ENCODE measurements at places on chromosomes 1 and 21.

GRCh38 chr1:165603810-165604209, 27.2 kb upstream of the MGST3 start:
- DNase-seq, result no peak

GRCh38 chr21:37753122-37753599, 163.1 kb downstream of the KCNJ6 start:
- no peak for DNase-seq

GRCh38 chr1:150532860-150533259, 16.3 kb upstream of the ADAMTSL4 start:
- DNase-seq, result no peak

DNA sequence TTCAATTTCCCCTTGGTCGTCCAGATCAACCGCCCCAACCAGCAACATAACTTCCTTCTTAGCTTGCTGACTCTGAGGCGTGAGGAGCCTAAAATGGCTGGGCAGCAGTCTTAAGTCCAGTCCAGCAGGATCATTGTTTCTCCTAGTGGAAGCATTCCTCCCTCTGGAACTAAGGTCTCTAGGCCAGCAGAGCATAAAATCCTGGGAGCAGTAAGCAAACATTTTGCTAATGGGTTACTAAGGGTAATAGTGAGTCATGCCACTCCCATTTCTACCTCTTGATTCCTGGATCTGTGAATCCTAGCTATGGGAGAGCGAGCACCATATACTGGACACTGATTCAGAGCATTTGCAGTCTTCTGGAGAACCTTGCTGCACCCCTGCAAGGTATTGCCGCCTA, 59.9 kb downstream of the ADSS2 start:
- DNase-seq, result no peak

DNA sequence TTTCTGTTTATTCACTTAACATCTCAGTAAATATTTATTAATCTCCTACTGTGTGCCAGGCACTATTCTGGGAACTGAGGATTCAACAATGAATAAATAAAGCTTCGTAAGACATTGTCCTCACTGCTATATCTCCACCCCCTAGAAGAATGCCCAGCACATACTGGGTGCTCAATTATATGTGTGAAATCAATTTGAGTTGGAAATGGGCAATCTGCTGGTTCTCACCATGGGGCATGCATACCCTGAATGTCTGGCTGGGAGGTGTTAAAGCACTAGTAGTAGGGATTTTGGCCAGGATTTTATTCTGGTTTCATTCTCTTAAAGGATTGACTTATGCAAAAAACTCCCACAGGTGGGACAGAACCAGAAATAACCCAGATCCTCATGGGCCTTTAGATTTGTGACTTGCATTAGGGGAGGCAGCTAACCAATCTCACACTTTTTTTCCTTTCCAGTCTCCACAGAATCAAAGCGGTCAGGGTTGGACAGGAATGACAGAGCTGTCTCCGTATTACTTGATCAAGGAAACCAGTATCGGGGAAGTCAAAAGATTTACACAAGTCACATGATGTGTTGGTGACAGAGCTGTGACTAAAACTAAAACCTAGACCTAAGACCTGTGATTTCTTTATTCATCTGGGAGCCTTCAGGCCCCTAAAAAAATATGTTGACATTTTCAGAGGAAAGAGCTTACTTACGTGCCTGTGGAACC, 12.8 kb downstream of the GFI1 start:
- no peak for DNase-seq

DNA sequence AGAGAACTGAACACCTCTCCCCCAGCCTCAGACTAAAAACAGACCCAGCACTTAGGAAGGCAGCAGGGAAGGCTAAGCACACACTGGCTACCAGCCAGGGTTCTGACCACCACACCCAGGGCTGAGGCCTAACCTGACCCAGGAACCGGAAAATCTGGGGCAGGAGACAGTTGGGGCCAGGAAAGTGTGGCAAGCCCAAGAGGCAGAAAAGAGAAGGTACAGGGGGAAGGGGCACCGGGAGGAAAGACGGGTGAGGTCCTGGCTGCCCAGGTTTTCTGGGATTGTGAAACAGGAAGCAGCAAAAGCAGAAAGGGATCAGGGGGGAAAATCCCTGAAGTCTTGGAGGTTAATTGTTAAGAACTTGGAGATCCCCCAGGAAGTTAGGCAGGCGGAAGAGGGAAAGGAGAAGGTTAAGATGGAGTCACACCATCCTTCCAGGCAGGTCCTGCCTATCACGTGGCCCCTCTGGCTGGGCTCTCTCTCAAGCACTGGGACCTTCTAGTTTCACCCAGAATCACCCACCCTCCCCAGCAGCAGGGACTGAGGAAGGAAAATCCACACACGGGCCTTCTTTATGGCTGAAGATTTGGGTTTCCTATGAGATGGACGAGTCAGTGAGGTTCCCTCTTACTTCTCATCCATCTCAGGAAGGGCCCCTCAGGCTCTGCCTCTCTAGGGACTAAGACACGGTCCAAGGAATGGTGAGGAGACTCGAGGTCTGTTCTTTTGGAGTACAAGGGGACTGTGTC, 2.6 kb downstream of the HDGF start:
- no peak for DNase-seq

GRCh38 chr1:65247419-65248359, 61.7 kb upstream of the DNAJC6 start:
- DNase-seq, result peak; percentile 13

- no peak for DNase-seq
Observed at GRCh38 chr21:40803101-40803500, 43.9 kb downstream of the DSCAM start.

- no peak for DNase-seq
Observed at GRCh38 chr1:55669293-55669692, 454.1 kb upstream of the USP24 start.

GRCh38 chr1:168333562-168334276, 53.0 kb downstream of the TBX19 start:
- no peak for DNase-seq

- DNase-seq, result no peak
Observed at GRCh38 chr1:112506306-112506705, 2.5 kb upstream of the WNT2B start.

DNA sequence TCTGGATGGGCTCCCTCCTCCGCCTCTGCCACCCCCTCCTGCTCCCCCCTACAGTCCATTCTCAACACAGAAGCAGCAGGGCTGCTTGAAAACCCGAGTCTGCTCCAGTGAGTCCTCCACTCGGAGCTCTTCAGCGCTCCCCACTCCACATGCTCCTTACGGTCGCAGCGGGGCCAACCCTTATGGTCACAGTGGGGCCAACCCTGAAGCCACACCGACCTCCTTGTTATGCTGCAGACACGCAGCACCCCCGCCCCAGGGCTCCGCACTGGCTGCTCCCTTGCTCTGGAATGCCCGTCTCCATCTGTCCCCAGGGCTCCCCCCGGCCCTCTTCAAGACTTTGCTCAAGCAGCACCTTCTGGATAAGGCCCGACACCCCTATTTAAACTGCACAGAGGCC, 22.6 kb downstream of the GPR157 start:
- DNase-seq, result no peak

DNA sequence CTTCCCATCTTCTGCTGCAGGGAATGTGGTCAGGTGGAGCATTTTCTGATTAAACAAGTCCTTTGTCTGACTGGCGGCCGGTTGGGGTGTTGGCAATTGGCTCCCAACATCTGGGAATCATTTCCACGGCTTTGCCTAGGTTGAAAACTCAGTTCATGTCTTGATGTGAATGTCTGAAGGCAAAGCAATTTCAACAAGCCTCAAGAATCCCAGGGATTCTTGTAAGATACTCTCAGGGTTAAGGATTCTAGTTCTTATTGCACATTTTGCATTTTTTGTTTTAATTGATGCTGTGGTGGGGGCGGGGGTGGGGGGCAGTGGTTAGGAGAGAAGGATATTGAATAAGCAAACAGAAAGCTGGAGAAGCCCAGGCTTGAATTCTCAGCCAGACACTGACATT, 273.9 kb downstream of the KIF26B start:
- no peak for DNase-seq

- DNase-seq, result no peak
Observed at GRCh38 chr1:212738330-212738729, 38.7 kb upstream of the BATF3 start.

DNA sequence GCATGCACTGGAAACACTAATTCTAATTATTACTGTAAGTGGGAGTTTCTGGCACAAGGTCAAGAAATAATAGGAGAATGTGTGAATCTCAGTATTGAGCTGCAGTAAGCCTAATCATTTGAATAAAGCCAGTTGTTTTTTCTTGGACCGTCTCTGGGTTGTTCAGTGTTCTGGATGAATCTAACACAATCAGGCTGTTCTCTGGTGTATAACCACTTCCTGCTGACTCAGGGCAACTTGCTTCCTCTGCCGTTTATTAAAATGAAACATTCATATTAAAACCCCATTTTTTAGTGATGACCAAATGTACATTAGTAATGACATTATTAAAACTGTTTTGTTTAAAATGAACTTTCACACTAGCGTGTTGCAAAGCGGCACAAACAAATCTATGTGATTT, 273.1 kb upstream of the SNX7 start:
- DNase-seq, result no peak

DNA sequence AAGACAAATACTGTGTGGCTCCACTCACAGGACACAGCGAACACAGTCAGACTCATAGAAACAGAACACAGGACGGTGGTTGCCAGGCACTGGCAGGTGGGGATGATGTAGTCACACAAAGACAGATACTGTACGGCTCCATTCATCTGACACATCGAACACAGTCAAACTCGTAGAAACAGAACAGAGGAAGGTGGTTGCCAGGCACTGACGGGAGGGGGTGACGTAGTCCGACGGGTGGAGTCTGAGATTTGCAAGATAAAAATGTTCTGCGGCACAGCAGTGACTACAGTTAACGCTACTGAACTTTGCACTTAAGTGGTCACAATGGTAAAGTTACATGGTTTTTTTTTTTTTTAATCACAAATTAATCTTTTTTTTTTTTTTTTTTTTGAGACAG, 18.7 kb downstream of the C21orf58 start:
- no peak for DNase-seq

DNA sequence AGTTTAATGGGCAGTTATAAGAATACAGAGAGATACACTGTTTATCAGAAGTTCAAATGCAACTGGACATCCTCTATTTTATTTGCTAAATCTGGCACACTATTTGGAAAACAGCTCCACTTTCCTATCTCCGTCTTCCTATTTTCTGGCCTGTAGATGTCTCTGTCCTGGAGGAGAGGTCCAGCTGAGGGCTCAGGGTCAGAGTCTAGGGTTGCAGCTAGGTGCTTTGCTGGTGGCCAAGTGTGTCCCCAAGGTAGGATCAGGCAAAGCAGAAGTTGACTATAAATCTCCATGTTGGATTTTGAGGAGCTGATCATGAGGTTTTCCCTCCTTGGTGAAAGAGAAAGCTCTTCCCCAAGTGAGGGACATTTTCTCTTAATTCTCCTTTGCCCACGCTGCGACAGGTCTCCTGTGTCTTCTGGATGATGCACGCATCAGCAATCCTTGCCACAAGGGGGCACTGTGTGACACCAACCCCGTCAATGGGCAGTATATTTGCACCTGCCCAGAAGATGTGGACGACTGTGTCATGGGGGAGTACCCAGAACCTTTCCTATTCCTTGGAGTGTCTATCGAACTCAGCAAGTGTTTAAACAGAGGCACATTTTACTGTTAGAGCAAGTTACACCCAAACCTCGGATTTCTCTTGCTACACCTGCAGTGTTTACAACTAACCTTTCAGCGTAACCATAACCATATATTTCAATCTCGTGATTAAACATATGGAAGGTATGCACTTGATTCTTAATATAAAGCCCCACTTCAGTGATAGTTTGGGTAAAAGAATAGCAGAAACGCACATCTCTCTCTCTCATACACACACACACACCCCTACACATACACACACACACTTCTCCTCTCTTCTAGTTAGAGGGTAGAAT, 10.2 kb downstream of the ADAM30 start:
- DNase-seq, result no peak

- DNase-seq, result no peak
Observed at GRCh38 chr21:42350927-42351426, at the start of gene TFF2. Gene TFF2 (minus strand): TSS chr21:42350994. CDS start chr21:42350957, 37 bp downstream.

- no peak for DNase-seq
Observed at GRCh38 chr1:89649783-89650182, 16.9 kb downstream of the LRRC8C start.

- no peak for DNase-seq
Observed at GRCh38 chr1:101278845-101279244, 42.0 kb downstream of the S1PR1 start.

- no peak for DNase-seq
Observed at GRCh38 chr21:35926003-35926740, 134.2 kb downstream of the SETD4 start.

DNA sequence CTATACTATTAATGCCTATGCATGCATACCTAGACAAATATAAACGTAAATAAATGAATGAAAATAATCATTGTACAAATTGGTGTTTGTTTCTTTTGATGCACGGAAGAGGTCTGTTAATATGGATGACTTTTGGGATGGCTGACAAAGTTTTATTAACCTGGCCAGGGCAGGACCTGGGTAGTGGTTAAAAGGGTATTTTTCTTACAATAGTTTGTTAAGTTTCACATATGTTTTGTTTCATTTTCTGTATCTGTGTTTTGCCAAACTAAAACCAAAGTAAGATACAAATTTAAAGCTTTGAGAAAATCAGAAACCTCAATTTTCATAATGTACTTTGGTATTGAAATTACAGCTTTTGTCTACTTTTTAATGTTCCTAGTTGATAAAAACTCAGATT, 222.7 kb upstream of the OLFM3 start:
- no peak for DNase-seq

- DNase-seq, result no peak
Observed at GRCh38 chr1:8133190-8133589, 107.1 kb upstream of the ERRFI1 start.

DNA sequence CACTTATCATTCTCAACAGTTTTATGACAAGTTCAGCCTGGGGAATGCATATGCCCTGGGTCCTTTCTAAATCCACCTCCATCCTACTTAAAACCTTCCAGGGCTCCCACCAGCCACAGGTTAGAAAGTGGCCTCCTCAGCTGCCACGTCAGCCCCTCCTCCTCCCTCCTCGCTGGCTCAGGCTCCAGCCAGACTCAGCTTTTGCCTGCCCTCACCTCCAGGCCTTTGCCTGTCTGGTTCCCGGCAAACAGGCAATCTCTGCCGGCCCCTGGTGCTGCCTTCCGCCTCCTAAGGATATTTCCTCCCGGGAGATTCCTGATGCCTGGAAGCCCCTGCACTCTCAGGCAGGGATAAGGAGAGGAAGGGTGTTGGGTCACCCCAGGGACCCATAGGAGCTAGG, 9.5 kb downstream of the RHBG start:
- DNase-seq, result no peak

All from substantia nigra (tissue), 51 donors.